ENCODE measurements at places on chromosomes 6 and 20.

DNA sequence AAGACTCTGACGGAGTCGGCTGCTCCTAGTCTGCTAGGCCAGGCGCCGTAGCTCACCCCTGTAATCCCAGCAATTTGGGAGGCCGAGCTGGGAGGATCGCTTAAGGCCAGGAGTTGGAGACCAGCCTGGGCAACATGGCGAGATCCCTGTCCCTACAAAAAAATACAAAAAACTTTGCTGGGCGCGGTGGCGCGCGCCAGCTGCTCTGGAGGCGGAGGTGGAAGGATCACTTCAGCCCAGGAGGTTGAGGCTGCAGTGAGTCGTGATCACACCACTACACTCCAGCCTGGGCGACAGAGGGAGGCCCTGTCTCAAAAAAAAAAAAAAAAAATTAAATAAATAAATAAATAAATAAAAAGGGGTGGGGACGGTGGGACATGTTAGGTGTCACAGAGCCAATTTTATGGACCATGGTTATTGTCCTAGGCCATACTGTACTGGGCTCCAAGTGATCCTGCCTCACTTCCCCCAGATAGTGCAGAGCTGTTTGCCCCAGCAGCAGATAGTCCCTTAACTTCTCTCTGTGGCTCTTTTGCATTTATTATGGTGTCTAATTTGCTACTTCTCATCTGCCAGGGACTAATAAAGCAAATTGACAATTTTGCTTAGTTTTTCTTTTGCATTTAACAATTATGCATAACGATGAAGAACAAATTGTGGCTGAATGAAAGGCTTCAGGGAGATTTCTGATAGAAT is 5.2 kb downstream of the PI16 start:
- peak; percentile 16 for DNase-seq

- DNase-seq: no peak
Observed at GRCh38 chr6:15631432-15631831, 31.4 kb downstream of the DTNBP1 start.

DNA sequence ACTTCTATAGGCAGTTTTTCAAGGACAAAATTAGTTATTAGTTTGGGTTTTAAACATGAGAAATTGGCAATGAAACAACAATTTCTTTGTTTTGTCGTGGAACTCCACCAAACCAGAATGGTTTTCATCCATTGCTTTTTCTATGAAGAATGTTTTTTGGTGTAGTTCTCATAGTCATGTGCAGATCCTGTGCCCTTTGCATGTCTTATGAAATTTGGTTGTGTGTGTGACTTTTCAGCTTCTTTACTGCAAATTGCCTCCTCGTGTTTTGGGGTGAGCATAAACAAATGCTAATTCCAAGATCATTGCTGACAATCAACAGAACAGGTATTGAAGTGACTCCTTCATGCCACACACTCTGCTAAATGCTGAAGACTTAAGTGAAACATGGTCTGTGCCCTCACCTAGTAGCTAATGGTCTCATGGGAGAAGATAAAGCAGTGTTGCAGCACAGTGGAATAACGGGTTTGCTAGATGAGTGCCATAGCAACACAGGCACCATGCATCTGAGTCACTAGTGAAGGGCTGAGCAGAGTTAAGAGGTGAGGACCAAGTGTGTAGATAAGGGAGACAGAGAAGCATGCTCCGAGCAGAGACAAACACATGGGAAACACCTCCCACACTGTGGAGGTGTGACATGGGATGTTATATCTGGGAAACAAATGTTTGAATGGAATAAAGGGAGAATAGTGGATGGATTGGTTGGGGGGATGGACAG is 120.0 kb downstream of the SLC16A10 start:
- no peak for DNase-seq

DNA sequence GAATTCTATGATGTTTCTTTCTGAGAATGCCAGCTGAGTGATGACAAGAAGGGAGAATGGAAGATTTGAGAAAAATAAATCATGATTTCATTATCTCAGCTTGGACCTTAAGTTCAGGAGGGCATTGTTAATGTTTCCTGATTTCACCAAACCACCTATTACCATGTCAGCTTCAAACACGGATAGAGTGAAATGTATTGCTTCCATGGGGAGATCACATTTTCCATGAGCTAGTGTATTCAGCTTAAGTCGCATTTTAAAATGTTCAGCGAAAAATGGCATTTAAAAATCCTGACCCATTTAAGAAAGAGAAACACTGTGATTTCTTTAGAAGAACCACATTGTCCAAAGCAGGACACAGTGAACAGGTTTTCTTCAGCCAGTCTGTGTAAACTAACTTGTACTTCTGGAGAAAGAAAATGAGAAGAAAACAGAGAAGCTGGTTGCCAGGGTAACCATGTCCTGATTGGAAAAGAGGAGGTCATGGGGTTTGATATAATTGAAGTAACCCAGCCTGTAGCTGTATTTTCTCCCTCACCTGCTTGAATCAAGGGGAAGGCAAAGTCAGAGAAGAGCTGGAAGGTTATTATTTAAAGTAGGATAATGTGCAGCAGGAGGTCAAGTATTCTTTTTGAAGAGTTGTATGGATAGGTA is 684.1 kb upstream of the NRSN1 start:
- no peak for DNase-seq

- no peak for DNase-seq
Observed at GRCh38 chr6:81894306-81894705, 141.8 kb upstream of the TENT5A start.

DNA sequence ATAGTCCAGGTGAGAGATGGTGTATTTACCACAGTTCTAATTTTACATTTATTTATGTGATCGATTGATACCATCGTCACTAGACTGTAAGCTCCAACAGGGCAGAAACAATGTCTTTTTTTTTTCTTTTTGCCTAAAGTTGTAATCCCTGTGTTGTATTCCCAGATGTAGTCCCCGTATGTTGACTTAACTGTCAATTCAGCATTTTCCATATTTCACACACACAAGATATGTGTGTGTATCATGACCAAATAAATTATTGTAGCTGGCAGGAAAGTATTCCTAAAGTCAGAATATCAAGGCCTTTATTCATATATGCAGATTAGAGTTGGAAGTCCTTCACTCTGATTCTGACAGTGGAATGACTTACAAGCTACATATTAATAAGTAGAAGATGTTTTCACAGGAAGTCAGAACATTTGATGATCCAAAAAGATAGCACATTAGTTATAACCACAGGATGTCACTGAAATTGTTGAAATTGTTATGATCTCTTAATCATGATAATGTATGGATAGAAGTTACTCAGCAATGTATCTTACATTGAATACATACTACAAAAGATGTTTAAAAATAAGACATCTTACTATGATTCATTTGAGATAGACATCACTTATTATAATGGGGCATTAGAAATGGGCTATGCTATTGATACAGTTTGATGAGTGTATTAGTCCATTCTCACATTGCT is 10.6 kb downstream of the RNF182 start:
- DNase-seq: no peak

DNA sequence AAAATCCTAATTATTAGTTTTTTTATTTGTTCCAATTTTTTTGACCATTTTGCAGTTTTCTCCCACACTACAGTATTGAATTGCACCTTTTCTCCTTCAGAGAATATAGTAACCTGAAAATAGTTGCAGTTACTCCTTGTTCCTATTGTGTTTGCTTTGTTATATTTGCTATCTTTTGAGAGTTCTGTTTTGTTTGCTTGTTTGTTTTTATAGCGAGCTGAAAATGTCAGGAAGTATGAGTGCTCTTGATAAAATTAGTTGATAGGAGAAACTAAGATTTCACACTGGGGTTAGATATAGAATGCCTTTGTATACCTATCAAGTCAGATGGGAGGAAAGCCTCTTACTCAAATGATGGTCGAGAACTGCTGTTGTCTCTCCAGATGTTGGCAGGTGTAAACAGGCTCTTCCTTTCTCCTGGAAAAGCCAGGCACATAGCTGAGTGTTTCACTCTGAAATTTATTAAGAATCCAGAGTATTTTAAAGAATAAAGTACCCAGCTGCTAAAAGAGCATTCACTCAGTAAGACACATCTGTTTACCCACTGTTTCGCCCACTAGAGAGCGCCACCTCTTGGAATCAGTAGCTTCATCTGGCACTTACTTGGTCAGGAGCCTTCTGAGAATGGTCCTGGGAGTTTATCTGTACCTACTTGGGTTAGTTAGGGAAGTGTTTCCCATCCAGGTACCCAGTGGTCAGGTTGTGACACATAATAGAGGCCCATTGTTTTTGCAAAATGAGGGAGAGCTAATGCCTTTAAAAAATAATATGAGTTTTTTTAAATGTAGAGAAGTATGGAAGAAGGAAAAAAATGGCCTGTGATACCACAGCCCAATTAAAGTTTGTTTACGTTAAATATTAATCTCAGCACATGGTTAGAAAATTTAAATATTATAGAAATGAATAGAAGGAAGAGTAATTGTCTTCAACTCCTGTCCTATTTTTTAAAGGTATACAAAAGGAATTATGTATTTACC is 11.2 kb downstream of the NT5DC1 start:
- peak; percentile 28 for DNase-seq
